ENCODE measurements at places on chromosomes 1 and 21.
A peak's percentile ranks its signal among the peaks of the same experiment; 100 is the strongest.

DNA sequence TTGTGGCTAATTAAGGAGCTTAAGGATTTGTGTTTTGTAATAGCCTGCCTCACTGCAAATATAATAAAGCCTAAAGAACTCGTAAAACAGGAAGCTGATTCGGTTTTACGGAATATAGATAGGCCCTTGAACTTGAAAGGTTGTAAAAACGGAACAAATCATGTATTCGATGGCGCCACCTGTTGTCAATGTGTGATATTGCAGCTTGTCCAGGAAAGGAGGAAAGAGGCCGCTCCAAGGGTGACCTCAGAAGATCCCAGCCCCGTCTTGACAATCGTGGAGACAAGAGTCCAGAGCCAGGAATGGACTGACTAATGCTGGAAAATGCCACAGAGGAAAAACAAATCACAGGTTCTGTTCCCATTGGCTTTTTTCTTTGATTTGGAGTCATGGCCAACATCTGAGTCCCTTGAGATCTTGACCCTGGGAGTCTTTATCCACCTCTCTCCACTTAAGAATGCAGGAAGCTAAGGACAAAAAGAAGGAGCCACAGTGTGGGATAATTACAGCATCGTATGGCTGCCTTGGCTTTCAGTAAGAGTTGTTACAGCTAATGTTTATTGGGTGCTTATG, 7.0 kb upstream of the IGSF21 start:
- H3K27me3 ChIP-seq: no peaks in the 10 kb centered on the region
- DNase-seq: peak; percentile 51
- no peak overlapping the region for H3K27ac ChIP-seq
- H3K36me3 ChIP-seq: no peaks in the 10 kb centered on the region
- H3K4me3 ChIP-seq: no peak overlapping the region

DNA sequence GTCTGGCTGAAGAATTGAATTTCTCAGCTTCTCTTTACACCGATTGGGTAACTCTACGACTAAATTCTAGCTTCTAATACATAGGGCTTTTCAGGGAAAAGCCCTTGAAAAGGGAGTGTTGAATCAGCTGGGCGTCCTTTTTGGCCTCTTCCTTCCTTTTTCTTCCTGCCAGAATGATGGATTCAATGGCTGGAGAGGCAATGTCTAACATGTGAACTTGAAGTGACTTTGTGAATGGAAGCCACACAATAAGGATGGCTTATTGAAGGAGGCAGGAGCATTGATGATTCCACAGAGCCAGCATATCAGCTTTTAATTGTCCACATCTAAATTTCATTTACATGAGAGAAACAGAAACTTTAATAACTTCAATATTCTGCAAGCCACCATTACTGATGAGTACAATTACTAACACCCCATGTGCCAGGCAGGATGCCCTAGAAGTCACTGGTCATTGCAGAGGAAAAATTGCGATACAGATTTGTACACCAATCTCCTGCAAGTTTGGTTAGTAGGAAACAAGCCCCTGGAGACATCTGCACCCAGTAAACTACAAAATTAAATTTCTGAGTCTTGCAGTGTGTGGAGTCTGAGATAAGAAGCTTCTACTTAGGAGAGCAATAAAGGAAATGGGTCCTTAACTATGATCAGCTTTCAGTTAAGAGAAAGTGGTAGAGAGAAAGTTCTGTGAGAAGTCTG, 56.1 kb downstream of the STYXL2 start:
- no peaks in the 10 kb centered on the region for H3K4me1 ChIP-seq
- H3K27me3 ChIP-seq: no peaks in the 10 kb centered on the region
- no peak overlapping the region for H3K4me3 ChIP-seq
- H3K27ac ChIP-seq: no peak overlapping the region
- no peaks in the 10 kb centered on the region for H3K36me3 ChIP-seq

- peaks cover 11% of the 10 kb centered on the region for H3K36me3 ChIP-seq
- DNase-seq: no peak
- H3K4me1 ChIP-seq: peaks cover 36% of the 10 kb centered on the region
- H3K27ac ChIP-seq: no peak overlapping the region
Measured at GRCh38 chr1:12420171-12420570, 190.3 kb downstream of the VPS13D start.

GRCh38 chr1:240737766-240738265, 125.9 kb upstream of the GREM2 start:
- H3K4me1 ChIP-seq: no peaks in the 10 kb centered on the region
- H3K27ac ChIP-seq: no peak overlapping the region
- no peak overlapping the region for H3K4me3 ChIP-seq
- no peaks in the 10 kb centered on the region for H3K36me3 ChIP-seq
- H3K27me3 ChIP-seq: no peaks in the 10 kb centered on the region

DNA sequence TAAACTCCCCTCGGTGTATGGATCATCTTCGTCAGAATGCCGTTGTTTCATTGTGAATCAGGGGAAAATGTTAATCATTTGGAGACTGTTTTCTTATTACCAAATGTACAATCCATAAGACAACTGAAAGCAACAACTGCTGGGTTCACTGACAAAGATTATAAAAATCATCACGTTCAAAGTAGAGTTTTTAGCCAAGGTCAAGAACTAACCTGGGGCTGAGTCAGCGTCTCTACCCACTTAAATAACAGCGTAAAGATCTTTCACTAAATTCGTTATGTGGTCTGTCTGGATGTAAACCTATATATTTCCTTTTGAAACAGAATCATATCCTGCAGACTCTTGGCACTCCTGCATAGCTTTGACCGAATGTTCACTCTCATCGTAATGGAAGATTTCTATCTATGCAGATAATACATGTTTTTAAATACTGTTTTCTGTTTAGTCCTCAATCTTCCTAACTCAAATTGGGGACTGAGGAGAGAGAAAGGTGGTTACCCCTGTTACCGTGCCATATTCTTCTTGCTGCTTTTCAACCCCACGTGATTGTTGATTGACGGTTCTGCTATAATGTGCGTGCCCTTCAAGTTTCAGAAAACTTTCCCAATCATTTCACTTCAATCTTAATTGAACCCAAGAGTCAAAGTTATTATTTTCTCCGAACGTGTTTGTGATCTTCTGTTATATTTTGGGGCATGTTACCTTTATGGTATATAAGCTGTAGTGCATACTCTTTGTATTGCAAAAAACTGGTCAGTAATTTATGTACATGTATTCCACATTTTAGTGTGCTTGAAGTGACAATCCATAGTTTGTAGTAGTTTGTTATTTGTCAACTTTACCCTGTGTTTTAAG, 15.6 kb upstream of the NCMAP start:
- DNase-seq: no peak
- H3K4me3 ChIP-seq: no peak overlapping the region
- no peak overlapping the region for H3K27ac ChIP-seq

GRCh38 chr1:175870217-175870616, 126.8 kb upstream of the TNR start:
- no peak overlapping the region for H3K4me3 ChIP-seq
- DNase-seq: no peak
- H3K36me3 ChIP-seq: no peaks in the 10 kb centered on the region
- no peak overlapping the region for H3K27ac ChIP-seq

- H3K36me3 ChIP-seq: peaks cover 3% of the 10 kb centered on the region
- H3K4me3 ChIP-seq: no peak overlapping the region
- H3K4me1 ChIP-seq: peaks cover 5% of the 10 kb centered on the region
- no peaks in the 10 kb centered on the region for H3K27me3 ChIP-seq
Measured at GRCh38 chr21:43881935-43882334, 16.9 kb downstream of the AGPAT3 start.

DNA sequence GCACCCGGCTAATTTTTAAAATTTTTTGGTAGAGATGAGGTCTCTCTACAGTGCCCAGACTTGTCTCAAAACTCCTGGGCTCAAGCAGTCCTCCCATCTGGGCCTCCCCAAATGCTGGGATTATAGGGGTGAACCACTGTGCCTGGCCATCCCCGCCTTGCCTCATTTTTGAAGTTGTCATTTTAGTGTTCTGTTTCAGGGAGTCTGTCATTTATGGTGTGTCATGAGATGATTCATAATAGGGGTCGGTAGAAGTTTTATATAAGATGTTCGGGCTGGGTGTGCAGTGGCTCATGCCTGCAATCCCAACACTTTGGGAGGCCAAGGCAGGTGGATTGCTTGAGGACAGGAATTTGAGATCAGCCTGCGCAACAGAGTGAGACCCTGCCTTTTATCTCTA, 8.5 kb downstream of the PRCC start:
- H3K27me3 ChIP-seq: no peaks in the 10 kb centered on the region
- no peak overlapping the region for H3K4me3 ChIP-seq
- no peaks in the 10 kb centered on the region for H3K36me3 ChIP-seq

- no peaks in the 10 kb centered on the region for H3K36me3 ChIP-seq
- H3K27me3 ChIP-seq: no peaks in the 10 kb centered on the region
- H3K4me1 ChIP-seq: peaks cover 4% of the 10 kb centered on the region
- H3K27ac ChIP-seq: no peak overlapping the region
- DNase-seq: no peak
- peak overlapping the region; percentile 82 for H3K4me3 ChIP-seq
Measured at GRCh38 chr1:112507921-112508277, 866 bp upstream of the WNT2B start.

- no peaks in the 10 kb centered on the region for H3K27me3 ChIP-seq
- DNase-seq: no peak
- H3K4me1 ChIP-seq: no peaks in the 10 kb centered on the region
- H3K27ac ChIP-seq: no peak overlapping the region
- H3K36me3 ChIP-seq: no peaks in the 10 kb centered on the region
Measured at GRCh38 chr1:53465023-53465957, 6.1 kb downstream of the DMRTB1 start.

DNA sequence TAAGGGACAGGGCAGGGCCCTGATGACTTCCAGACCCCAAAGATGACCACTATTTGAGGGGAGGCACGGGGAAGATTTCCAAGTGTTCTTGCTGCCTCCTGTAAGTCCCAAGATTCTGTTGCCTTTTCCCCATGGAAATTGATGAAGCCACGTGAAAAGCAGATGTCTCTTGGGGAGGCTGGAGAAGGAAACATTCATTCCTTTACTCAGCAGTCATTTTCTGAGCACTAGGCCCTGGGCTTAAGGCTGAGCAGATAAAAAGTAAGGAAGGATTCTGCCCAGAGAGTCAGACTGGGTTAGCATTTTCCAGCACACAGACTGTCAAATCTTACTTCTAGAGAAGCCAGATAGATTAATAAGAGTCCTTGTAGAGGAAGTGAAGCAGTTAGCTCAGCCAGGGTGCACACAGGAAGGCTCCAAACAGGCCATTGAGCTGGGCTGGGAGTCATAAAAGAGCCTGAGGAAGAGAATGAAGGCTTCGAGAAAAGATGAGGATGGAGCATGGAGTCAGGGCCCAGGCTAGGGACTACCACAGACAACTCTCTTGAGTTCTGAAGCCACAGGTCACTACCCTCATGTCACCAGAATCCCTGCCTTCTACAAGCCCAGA, 10.1 kb downstream of the EXTL1 start:
- no peaks in the 10 kb centered on the region for H3K36me3 ChIP-seq
- no peaks in the 10 kb centered on the region for H3K27me3 ChIP-seq
- no peak for DNase-seq
- no peak overlapping the region for H3K27ac ChIP-seq

DNA sequence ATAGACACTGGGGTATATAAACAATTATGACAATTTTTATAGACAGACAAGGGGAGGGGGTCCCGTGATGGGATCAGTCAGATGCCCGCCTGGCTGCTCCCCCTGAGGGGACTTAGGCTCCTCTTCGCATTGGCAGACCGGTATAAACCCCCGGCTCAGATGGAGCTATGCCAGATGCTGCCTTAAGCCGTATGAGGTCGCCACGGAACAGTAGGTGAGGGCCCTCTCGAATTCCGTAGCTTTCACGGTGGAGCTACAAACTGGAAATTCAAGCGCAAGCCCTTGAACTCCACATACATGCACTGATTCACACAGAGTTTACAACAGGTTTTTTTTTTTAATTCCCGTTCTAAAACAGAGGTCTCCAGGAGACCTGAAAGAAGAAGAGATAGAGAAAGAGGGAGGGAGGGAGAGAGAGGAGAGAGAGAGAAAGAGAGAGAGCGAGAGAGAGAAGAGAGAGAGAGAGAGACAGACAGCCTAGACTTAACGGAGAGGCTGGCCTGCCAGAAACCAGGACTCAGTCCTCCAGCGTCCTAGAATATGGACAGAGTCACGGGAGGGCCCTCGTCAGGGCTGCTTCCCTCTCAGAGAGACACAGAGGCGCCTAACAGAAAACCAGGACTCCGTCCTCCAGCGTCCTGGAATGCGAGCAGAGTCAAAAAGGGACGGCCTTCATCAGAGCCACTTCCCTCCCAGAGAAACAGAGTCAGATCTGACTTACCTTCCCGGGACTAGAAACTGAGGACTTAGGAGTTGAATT, 24.4 kb upstream of the TMEM54 start:
- H3K27ac ChIP-seq: no peak overlapping the region
- H3K36me3 ChIP-seq: no peaks in the 10 kb centered on the region
- peaks cover 16% of the 10 kb centered on the region for H3K4me1 ChIP-seq
- H3K27me3 ChIP-seq: no peaks in the 10 kb centered on the region
- DNase-seq: no peak

GRCh38 chr1:162756523-162756922, 34.0 kb upstream of the HSD17B7 start:
- H3K4me3 ChIP-seq: no peak overlapping the region
- peaks cover 31% of the 10 kb centered on the region for H3K36me3 ChIP-seq
- H3K27ac ChIP-seq: no peak overlapping the region
- H3K4me1 ChIP-seq: no peaks in the 10 kb centered on the region

DNA sequence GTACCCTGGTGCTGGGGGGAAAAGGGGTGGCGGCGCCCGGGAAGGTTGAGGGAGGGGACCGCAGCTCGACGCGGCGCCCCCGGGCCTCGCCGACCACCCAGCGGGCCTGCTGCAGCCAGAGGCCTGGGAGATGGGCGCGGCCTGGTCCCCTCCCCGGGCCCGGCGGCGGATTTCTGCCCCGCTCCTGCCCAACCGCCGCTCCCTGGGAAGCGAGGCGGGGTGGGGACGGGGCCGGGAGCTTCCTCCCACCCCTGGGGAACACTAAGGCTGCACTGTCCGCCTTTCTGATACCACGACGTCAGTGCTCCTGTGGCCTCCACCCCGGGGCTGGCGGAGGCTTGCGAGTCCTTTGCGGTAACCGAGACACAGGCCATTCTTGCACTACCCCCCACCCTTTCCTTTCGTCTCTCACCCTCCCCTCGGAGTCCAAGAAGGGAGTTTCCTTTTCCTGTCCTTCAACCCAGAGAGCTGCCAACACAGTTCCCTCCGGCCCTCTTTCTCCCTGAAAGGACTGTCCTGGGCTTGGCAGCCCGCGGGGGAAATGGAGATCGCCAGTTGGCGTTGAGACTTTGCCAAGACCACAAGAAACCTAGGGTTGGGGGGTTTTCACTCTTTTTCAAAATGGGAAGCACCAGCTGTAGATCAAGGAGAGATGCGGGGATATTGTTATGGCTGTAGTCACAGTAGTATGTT, 742 bp downstream of the SH3GLB1 start:
- peak overlapping the region; percentile 99 for H3K27ac ChIP-seq
- DNase-seq: no peak
- peak overlapping the region; percentile 95 for H3K4me3 ChIP-seq
- H3K4me1 ChIP-seq: peaks cover 42% of the 10 kb centered on the region

GRCh38 chr1:221644145-221644448, 97.8 kb downstream of the DUSP10 start:
- H3K36me3 ChIP-seq: no peaks in the 10 kb centered on the region
- no peak overlapping the region for H3K27ac ChIP-seq
- no peaks in the 10 kb centered on the region for H3K27me3 ChIP-seq
- no peaks in the 10 kb centered on the region for H3K4me1 ChIP-seq
- H3K4me3 ChIP-seq: no peak overlapping the region

GRCh38 chr1:150514913-150515327, 632 bp upstream of the FALEC start:
- no peaks in the 10 kb centered on the region for H3K36me3 ChIP-seq
- H3K27ac ChIP-seq: peak overlapping the region; percentile 64
- no peaks in the 10 kb centered on the region for H3K27me3 ChIP-seq
- peak overlapping the region; percentile 94 for H3K4me3 ChIP-seq

Data from thoracic aorta (tissue), 2 donors.